ENCODE measurements at places on chromosomes 7 and 10.

GRCh38 chr7:20575736-20576135 is 39.7 kb upstream of the ABCB5 start:
- DNase-seq, result no peak

DNA sequence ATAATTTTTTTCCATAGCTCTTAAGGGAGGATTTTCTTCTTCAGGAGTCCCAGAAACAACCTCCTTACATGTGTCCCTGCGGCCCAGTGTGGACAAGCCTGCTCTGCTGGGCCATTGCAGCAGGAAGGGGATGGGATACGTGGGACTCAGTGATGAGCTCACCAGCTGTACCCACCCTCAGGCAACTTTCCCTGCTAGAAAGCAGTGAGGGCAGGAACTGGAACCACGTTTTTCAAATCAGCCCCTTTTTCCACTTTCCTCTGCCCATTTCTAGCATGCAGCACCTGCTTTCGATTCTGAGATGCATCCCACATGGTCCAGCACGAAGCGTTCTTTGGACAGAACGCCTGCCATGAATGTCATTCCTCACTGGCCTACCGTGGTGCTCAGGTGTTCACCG is 232.7 kb downstream of the KLF6 start:
- DNase-seq, result no peak

GRCh38 chr7:101333912-101334311 is 12.3 kb upstream of the IFT22 start:
- DNase-seq, result no peak

- DNase-seq, result no peak
These were observed 33.8 kb downstream of the TRIM8 start for GRCh38 chr10:102678068-102678400.

DNA sequence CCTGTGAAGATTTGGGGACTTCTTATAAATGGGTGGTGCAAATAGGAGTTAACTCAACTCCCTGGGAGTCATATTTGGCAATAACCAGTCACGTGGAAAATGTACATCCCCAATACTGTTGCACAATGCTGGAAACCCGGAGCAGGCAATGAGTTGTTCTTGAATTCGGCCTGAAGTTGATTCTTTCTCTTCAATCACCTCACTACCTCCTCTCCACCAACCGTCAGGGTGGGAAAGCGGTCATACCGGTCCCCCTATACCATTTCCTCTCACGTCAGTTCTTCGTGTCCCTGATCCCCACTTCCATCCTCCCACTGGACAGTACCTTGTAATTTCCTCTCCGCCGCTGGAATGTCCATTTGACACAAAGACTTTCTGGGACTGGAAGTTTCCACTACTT is 2.8 kb downstream of the GIMAP5 start:
- DNase-seq, result no peak

DNA sequence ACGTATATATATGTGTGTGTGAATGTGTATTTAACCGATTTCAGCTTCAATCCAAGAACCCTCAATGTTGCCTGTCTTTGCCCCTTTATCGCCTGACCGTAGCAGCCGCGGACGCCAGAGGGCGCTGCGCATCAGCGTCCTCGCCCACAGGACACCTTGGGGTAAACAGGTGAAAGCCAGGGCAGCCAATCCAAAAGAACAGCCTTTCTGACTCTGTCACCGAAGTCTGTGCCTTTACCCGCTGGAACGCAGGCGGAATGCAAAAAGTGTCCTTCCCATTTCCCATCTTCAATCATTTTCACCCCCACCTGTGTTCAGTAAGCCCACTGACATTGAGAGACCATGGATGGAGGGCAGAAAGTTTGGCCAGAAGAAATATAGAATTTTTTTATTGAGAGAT is 3.6 kb downstream of the NXPH1 start:
- no peak for DNase-seq

GRCh38 chr7:154769527-154769926 is 233.4 kb downstream of the PAXIP1 start:
- DNase-seq, result no peak

GRCh38 chr10:118542745-118543144 is 52.7 kb downstream of the PRLHR start:
- DNase-seq, result no peak

- no peak for DNase-seq
These were observed 29.1 kb downstream of the NUDCD3 start for GRCh38 chr7:44461387-44461786.

DNA sequence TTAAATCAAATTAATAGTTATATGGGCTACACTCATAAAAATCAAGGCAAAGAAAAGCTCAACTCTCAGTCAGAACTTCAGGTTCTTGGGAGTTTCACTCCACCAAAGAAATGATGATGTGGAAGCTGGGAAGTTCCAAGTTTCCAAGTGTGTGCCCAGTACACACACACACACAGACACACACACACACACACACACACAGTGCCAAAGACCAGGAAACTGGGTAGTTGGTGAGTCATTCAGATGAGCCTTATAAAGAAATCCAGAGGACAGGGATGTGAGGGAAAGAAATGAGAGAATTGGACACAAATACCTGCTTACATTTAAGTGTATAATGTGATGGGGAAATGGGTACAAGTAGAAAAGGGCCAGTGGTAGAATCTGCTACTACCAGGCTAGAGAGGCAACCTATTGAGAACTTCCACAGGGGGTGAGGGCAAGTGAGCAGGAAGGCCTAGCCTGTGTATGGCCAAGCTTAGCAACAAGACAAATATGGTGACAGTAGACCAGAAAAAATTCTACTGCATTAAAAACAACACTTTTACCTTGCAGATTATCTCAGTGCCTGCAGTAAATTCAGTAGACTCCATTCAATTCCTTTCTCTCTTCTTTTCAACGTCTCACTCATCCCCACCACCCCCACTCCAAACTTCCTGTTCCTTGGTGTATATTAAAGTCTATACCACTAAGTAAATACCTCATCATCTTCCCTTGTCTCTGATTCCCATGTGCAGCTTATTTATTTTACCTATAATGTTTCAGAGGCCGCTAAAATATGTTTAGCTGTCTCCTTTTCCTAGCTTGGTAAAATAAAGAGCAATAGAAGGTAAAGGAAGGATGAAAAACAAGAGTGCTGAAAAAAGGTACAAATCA is 95.0 kb downstream of the CABCOCO1 start:
- DNase-seq, result no peak

DNA sequence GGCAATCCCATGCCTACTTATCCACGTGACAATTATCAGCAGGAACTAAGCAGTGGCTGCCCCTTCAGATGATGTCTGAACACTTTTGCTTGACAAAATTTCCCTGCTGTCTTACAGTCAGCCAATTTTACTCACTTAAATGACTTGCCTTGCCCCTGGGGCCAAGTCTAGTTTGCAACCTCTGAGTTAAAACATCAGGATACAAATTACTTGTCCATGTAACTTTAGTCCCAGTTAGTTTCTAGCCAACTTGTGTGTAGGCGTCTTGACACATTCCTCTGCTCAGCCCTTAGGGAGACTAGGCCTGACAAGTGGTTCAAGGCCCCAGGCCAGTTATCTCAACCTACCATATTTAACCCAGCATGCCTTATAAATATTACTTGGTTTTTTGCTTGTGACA is 11.6 kb upstream of the TYSND1 start:
- no peak for DNase-seq

DNA sequence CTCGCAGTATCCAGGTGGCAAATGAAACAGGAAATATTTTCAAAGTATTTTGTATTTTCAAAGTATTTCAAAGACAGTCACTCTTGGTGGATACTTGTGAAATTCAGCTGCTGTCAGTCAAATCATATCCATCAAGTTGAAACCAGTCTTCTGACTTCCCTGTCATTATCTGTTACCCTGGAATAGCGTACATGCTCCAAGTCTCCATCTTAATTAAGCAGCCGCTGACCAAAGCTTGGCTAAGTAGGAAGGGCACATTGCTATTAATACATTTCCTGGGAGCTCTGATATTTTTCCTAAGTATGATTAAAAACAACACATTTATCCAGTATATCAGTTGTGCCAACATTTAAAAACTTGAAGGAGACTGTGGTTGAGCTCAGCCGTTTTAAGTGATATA is 112.2 kb downstream of the ZMYND11 start:
- DNase-seq, result no peak

DNA sequence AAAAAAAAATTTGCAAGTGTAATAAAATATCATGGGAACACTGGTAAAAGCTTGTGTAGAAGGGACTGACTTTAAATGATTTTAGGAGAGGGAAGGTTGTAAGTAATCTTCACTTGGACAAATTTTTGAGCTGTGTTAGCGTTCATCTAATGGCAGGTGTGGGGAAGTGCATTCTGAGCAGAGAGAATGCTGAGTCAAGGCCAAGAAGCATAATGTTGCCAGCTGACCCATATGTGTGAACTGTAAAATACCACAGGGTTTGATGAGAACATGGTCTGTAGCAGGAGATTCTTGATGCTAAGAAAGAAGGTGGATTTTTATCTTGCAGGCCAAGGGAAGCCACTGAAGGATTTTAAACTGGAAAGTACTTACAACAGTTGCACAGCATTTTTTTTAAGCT is 98.2 kb upstream of the ZNF32 start:
- DNase-seq, result no peak

GRCh38 chr10:103990121-103990520 is 23.2 kb downstream of the SLK start:
- DNase-seq, result no peak

DNA sequence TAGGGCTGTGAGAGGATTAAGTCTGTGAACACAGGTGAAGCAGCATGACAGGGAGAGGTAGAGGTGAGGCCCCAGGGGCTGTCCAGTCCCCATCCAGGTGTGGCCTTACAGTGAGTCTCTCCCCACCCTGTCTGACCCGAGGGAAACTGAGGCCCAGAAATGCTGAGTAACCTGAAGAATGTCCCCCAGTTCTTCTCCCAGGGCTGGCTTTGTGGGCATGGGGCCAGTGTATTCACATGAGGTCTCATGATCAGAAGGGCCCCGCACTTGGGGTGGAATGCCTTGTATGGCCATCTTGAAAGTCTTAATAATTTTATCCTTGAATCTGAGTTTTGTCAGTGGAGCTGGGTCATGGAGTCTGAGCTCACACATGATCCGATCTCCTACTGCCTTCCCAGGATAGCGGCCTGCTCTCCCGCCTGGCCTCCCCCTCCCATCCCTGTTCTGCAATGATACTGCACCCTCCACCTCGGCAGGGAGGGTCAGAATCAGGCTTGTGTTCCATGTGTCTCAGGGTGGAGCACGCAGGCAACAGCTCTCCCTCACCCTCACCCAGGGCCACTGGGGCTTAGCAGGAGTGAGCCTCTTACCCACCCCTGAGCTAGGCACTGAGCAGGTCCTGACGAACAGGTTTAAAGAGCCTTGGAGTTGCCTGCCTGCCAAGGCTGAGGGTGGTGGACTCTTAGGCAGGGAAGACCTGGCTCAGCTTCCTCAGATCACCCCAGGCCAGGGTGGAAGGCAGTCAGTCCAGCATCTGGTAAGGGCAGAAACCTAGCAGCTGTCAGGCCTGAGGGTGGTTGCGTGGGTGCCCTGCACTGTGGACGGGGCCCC is 41.4 kb upstream of the NPFFR1 start:
- DNase-seq, result no peak

DNA sequence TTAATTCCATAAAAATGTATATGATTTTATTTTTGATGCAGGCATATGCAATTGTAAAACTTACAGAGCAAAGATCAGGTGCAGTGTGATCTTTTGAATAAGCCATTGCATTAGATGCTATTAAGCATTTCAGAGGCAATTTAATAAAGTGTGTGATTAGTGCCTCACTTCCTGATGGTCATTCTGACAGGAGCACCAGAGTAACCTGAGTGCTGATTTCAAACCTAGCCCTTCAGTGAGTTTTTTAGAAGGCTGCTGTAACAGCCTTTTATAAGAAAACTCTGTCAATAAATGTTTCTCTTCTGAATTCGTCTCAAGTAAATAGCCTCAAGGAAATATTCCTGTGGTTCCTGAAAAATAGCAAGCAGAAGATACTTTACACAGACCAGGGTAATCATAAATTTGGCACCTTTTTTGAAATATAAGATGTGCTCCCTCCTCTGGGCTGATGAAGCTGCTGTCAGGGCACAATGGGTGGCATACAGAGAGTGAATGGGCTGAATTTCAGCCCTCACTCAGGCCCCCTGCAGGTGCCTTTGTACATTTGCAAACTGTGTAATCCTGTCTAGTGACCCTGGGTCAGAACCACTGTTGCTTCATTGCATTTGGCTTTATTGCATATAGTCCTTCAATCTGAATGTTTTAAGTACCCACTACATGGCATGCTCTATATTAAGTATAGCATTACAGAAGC is 193.7 kb upstream of the CSTF2T start:
- DNase-seq, result no peak

Measured in hypothalamus (tissue), 51 donors.